SHP77 treated with DMSO at 0.1 percent for 48 hours (cell line): ENCODE measurements at places on chromosomes 13 and 19.

DNA sequence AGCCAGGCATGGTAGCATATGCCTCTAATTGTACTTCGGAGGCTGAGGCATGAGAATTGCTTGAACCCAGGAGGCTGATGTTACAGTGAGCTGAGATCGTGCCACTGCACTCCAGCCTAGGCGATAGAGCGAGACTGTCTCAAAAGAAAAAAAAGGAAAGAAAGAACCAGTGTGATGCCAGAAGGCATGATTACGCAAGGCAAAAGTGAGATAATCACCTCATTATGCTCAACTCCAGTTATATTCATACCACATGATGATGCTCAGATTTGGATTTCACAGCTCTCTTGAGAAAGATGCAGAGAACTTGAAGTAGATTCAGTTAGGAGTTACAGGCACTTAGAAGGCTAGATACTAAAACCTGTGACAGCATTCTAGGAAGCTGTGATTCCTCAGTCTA lies 21.8 kb downstream of the RCBTB1 start:
- DNase-seq = no peak

DNA sequence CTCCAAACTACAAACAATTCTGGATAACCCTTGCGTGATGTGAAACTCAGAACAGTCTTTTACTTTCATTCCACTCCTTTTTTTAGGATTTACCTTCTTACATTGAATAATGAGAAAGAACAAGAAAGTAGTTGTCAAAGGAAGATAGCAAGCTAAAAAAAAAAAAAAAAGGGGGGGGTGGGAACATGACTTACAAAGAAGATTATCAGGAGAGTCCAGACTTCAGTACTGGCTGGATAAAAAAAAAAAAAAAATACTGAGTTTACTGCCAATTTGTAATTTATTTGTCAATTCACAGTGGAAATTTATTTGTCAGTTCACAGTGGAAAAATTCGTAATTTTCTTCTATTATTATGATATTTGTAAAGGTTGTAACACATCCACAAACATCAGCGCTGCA lies 792.4 kb upstream of the SLITRK5 start:
- DNase-seq = no peak

DNA sequence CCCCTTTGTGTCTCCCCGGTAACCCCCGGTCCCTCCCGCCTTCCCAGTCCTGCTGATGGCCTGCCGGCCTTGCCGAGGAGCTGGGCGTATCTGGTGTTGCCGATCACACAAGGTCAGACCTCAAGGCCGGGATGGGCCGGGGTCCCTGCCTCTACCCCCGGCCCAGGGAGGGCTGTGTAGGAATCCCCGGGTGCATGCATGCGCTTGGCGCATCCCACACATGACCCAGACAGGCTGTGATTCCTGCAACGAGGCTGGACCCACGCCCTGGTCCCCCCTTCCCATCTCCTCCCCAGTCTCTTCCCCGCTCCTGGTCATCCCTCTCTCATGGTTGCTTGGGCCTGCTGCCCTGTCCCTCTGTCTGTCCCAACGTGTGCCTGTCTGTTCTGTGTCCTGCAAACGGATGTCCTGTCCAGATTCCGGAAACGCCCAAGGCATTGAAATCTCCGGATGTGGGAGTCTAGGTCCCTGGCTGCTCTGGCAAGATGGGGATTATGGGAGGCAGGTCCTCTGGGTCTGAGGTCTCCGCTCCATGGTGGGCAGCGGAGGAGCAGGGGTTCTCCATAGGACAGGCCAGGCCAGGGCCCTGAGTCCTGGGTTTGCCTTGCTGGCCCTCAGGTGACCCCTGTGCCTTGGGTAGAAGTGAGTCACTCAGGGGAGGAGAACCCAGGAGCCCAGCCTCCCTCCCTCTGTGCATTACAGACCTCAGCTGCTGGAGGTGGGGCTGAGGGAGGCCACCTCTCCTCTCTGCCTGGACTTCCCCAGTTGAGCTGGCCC lies 1.6 kb downstream of the PKN1 start:
- DNase-seq = no peak

GRCh38 chr19:28294395-28294794 lies 918.6 kb downstream of the UQCRFS1 start:
- DNase-seq = no peak

GRCh38 chr19:1648459-1648849 lies 4.0 kb downstream of the TCF3 start:
- no peak for DNase-seq

- no peak for DNase-seq
Observed at GRCh38 chr13:43964698-43965458, 85.2 kb downstream of the LACC1 start.

DNA sequence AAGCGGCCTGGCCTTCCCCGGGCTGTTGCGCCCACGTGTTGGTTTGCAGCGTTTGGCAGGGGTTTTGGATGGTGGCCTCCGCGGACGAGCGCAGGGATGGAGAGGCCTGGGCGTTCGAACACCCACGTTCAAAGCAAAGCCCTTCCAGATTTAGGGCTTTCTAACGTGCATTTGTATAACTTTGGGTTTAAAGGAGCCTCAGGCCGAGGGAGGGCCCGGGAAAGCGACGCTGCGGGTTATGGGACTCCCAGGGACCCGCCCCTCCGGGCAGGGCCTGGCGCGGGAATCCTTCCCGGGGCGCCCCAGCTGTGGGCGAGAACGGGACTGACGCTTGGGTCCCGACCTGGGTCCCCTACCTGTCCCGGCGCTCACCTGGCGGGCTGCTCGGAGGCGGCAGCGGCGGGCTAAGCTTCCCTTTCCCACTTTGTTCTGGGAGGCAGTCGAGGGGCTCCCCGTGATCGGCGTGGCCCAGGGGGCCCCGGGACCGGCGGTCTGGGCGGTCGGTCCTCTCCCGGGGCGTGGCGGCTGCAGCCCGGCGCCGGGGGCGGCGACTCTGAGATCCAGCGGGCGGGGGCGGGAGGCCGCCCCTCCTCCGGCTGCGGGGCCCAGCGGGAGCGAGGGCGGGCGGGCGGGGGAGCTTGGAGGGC lies at the start of gene FBXO17:
FBXO17 (minus strand) TSS at position 529 of the 647 bp plus-strand sequence. CDS start 25,423 bp downstream, outside the sequence.
- DNase-seq = no peak

DNA sequence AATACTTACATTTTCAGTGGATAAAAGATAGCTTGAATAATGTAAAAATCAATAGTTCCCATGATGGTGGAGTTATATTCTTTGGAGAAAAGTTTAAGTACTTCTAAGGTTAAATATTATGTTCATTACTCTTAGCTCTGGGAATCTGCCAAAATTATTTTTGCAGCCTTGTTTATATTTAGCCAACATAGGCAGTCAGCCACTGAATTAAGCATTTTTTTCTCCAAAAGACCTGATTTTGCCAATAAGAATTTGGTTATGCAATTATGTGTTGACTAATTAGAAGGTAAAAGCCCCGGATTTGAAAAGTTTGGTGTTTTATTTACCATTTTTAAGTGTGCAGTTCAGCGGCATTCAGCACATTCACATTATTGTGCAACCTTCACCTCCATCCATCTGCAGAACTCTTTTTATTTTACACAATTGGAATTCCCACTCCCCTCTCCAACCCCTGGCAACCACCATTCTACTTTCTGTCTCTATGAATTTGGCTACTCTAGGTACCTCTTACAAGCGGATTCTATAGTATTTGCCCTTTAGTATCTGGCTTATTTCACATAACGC lies 90.1 kb upstream of the C1QTNF9B start:
- no peak for DNase-seq

- no peak for DNase-seq
Observed at GRCh38 chr13:19573120-19573716, 11.9 kb upstream of the TPTE2 start.

GRCh38 chr13:68551701-68552522 lies 1321.8 kb upstream of the PCDH9 start:
- DNase-seq = no peak

DNA sequence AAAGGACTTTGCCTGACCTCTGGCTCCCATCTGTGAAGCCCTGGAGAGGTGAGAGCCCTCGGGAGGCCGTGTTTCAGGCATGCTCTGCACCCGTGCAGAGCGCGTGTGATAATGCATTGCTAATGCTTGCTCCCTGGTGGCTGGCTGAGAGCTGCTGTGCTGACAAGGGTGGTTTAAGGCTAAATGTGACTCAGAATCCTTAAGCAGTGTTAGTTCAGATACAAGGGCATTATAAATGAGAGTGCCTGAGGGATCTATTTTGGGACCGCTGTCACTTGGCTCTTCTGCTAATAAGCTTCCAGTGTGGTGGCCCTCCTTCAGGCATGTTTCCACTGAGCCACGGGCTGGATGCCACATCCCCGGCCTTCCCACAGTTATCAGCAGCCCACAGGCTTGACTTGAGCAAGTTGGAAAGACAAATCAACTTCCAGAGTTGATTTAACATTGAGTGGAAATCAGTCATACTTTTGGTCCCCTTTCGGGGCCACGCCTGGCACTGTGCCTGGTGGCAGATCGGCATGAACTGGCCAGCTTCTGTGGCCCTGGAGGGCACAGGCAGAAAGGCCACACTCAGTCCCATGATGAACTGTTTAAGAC lies 17.0 kb downstream of the ALOX5AP start:
- DNase-seq = no peak

DNA sequence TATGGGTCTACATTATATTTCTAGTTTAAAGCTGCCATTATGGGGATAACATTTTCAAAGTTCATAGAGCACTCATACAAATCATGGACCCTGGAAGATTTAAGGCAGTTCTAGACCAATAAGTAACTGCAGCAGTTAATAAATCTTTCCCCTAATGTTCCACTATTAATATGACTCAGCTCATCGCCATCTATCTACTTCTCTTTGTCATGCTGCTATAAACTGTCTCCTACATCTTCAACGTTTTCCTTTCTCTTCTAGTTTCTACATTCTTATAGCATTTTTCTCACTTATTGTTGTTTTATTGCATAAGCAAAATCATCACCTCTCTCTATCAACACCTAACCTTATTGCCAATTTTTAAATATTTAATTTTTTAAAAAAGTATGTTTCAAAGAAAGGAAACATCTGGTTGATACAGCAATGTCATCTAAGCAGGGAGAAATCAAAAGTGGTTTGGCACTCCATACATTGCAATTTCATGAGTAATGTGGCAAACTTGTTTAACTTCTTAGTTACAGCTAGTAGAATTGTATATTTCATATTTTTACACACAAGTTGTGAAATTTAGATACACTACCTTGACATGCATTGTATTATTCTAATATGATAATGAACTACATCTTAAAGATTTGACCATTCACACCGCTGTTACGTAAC lies 1500.4 kb upstream of the MIR17HG start:
- no peak for DNase-seq

- no peak for DNase-seq
Observed at GRCh38 chr19:9058905-9059667, 27.8 kb upstream of the OR1M1 start.

GRCh38 chr13:30832845-30833332 lies 73.2 kb upstream of the MEDAG start:
- peak; percentile 34 for DNase-seq

DNA sequence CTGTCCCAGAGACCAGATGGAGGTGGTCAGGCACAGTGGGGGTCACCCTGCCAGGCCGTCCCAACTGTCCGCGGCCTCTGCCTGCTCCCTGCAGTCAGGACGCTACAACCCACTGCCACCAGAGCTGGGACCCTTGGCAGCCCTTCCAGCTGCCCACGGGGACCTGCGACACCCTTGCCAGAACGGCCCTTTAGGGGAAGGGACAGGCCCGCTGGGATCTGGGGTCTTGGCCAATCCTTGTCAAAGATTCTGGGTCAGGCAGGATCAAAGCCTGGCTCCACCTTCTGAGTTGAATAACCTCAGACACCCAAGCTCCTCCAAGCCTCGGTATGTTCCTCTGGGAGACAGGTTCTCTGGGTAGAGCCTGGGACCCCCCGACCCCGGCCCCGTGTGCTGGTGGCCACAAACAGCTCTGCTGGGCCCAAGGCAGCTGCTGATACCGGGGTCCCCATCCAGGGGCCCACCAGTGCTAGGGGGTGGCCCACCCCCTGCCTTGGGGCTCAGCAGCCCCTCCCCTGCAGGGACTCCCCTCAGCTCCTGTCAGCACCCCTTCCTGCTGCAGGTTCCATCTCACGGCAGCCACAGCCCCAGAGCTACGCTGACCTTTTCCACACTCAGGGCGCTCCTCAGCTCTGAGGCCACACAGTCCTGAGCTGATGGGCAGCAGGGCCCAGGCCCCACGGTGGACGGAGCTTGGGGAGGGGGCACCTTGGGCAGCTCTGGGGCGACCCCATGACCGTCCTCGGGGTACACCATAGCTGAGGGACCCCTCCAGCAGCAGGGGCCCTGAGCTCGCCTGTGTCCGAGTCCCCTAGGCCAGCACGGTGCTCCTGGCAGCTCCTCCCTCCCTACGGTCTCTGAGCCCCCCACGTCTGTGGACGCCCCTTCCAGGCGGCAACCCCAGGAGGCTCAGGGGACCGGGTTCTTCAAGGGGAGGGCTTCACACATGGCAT lies 18.4 kb downstream of the SBNO2 start:
- DNase-seq = no peak

GRCh38 chr19:42879613-42880012 lies at the start of gene PSG1:
TSS of gene PSG1 (minus strand) at chr19:42879713. CDS start at chr19:42879581, 132 bp downstream.
- no peak for DNase-seq

GRCh38 chr13:27113436-27113835 lies 58.2 kb downstream of the USP12 start:
- DNase-seq = no peak

GRCh38 chr13:82758044-82758443 lies 1124.2 kb downstream of the SLITRK1 start:
- no peak for DNase-seq
